Left hindlimb (tissue), 1 donor: ENCODE measurements at places on chromosomes 6 and 20.

- DNase-seq = no peak
Observed at GRCh38 chr6:17714879-17715851, 8.4 kb upstream of the NUP153 start.

- no peak for DNase-seq
Observed at GRCh38 chr6:156513504-156513903, 263.7 kb upstream of the ARID1B start.

- DNase-seq = no peak
Observed at GRCh38 chr6:20939161-20939775, 405.0 kb downstream of the CDKAL1 start.

- DNase-seq = no peak
Observed at GRCh38 chr6:68160348-68160747, 474.7 kb upstream of the ADGRB3 start.

DNA sequence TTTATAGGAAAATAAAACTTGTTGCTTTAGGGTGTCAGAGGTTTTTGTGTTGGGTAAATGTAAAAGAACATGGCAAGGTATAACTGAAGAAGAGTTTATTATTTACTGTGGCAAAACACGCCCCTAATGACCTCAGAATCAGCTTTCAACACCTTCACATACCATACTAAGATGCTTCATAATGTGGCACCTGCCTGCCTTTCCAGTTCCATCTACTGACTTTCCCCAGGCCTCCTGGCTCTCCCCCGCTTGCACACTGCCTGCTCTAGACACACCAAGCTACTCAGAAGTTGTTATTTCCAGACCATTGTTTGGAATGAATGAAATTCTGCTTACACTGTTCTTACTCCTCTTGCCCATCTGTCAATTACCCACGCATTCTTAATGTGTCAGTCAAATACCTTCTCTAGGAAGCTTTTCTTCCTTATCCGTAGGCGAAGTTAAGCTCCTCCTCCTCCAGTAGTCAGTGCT lies 1.8 kb downstream of the TIAM2 start:
- no peak for DNase-seq

GRCh38 chr6:55299286-55299985 lies 27.8 kb upstream of the GFRAL start:
- peak; percentile 54 for DNase-seq

DNA sequence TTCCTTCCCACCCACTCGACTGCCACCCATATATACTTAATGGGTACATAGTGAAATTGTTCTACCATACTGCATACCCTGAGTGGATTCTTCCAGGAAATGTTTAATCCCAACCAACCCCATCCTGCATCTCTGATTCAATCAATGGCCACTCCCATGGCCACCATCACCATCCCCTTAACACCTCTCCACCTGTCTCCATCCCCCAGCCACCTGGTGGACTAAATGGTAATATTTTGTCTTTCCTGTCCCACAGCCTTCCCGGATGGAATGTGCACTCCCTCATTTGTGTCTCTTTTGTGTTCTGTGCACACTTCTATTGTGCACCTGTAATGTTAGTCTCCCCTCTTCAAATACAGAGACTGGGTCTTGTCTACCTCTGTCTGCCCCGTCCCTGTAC lies 259.9 kb downstream of the ALDH8A1 start:
- DNase-seq = no peak
